ENCODE measurements at places on chromosomes 13 and 19.
A peak's percentile ranks its signal among the peaks of the same experiment; 100 is the strongest.

GRCh38 chr19:31256593-31256960 lies 92.7 kb downstream of the TSHZ3 start:
- H3K4me1 ChIP-seq, result no peaks in the 10 kb centered on the region
- DNase-seq, result no peak

DNA sequence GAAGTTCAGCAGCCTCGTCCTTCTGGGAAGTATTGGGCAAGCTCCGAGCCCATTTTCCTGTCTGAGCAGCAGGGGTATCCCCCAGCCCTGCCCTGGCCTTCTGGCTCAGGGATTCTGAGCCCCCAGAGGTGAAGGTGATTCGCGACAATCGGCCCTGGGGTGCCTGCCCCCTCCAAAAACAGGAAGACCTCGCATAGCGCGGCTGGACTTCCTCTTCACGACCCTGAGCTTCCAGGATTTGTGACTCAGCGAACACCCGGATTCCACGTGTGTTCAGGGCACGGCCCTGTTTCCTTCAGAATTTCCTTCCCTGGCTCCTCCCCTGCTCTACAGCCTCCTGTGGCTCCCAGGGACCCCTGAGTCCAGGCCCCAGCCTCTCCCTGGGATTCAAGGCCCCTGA lies at the start of gene SEMA6B:
Gene SEMA6B, minus strand, starts transcription at position 116 of the 400 bp plus-strand sequence. CDS start 1,227 bp downstream, outside the sequence.
- H3K36me3 ChIP-seq, result no peaks in the 10 kb centered on the region
- no peak within 1 kb of the TSS for H3K4me3 ChIP-seq
- DNase-seq, result no peak
- H3K27me3 ChIP-seq, result peaks cover 13% of the 10 kb centered on the region
- peaks cover 4% of the 10 kb centered on the region for H3K4me1 ChIP-seq
- no peak within 1 kb of the TSS for H3K27ac ChIP-seq

- no peaks in the 10 kb centered on the region for H3K27me3 ChIP-seq
- no peaks in the 10 kb centered on the region for H3K36me3 ChIP-seq
- H3K4me3 ChIP-seq, result no peak overlapping the region
- no peaks in the 10 kb centered on the region for H3K4me1 ChIP-seq
Observed at GRCh38 chr13:94109715-94110374, 369.6 kb downstream of the DCT start.

GRCh38 chr13:65650321-65650720 lies 1579.8 kb downstream of the PCDH9 start:
- H3K4me3 ChIP-seq, result no peak overlapping the region
- no peaks in the 10 kb centered on the region for H3K4me1 ChIP-seq
- no peak overlapping the region for H3K27ac ChIP-seq

DNA sequence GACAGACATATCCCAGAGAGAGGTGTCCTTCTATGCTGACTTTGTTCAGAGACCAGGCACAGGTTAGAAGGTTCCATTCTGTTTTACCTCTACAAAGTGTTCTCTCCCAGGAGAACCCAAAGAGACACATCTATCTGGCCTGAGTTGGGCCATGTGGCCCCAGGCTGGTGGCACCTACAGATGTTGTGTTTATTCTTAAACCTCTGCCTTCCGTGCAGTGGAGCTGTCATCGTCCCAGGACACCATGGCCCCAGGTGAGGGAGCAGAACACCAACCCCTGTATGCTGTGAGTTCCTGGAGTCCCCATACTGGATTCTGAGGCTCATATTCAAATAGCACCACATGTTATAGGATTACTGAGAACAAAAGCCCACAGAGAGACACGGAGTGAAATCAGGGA lies 3.9 kb downstream of the KIR3DL3 start:
- no peak for DNase-seq
- peaks cover 10% of the 10 kb centered on the region for H3K27me3 ChIP-seq
- H3K36me3 ChIP-seq, result no peaks in the 10 kb centered on the region
- H3K27ac ChIP-seq, result no peak overlapping the region
- H3K4me1 ChIP-seq, result no peaks in the 10 kb centered on the region
- no peak overlapping the region for H3K4me3 ChIP-seq

DNA sequence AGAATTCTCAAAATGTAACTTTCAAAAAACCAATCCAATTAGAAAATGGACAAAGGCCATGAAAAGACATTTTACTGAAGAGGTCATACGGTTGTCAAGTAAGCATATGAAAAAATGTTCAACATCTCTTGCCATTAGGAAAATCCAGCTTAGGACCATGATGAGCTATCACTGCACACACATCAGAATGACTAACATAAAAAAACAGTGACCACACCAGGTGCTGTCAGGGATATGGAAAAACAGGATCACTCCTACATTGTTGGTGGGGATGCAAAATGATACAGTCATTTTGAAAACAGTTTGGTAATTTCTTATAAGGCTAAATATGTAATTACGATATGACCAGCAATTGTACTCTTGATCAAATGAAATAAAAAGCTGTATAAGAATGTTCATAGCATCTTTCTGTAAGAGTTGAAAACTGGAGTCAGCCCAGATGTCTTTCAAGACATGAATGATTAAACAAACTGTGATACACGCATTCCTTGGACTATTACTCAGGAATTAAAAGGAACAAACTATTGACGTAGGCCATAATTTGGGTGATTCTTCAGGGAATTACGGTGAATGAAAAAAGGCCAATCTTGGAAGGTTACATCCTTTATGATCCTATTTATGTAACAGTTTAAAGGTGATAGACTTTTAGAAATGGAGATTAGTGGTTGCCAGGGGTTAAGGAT lies 26.9 kb upstream of the RCBTB2 start:
- H3K27me3 ChIP-seq, result peaks cover 4% of the 10 kb centered on the region
- H3K4me1 ChIP-seq, result peaks cover 67% of the 10 kb centered on the region
- no peak overlapping the region for H3K4me3 ChIP-seq
- H3K27ac ChIP-seq, result peak overlapping the region; percentile 16
- DNase-seq, result no peak

DNA sequence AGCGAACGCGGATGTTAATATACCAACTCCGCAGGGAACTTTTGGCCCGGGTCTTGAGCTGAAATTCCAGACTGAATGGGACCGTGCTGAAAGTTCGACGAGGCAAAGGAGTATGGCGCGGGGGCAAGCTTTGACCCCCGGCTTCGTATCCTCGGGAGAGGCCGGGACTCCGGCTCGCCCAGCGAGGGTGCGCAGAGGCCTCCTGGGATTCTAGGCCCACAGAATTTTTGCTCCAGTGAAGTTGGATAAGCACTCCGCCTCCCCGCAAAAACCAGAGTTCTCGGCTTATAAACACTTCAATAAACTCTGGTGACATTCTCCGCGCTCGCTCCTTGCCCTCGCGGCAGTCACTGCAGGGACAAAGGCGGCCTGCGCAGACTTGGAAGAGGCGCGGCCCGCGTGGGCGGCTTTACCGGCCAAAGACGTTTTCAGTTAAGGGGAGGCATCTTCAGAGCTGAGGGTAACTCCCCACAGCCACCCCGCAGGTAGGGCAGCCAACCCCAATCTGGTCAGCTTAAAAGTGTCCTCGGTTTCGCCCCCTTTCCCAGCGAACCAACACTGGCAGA lies 112.6 kb downstream of the KCNRG start:
- H3K4me1 ChIP-seq, result peaks cover 74% of the 10 kb centered on the region
- H3K4me3 ChIP-seq, result peak overlapping the region; percentile 87
- DNase-seq, result no peak
- peak overlapping the region; percentile 98 for H3K27ac ChIP-seq

DNA sequence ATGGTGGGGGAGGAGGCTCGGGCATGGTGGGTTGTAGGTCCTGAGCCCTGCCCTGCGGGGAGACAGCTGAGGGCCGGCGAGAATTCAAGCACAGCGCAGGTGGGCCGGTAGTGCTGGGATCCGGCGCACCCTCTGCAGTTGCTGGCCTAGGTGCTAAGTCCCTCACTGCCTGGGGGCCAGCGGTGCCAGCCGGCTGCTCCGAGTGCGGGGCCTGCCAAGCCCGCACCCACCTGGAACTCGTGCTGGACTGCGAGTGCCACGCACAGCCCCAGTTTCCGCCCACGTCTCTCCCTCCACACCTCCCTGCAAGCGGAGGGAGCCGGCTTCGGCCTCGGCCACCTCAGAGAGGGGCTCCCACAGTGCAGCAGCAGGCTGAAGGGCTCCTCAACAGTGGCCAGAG lies 33.7 kb downstream of the EEF1AKMT1 start:
- no peak overlapping the region for H3K4me3 ChIP-seq
- DNase-seq, result no peak
- H3K27ac ChIP-seq, result no peak overlapping the region
- peaks cover 6% of the 10 kb centered on the region for H3K36me3 ChIP-seq

DNA sequence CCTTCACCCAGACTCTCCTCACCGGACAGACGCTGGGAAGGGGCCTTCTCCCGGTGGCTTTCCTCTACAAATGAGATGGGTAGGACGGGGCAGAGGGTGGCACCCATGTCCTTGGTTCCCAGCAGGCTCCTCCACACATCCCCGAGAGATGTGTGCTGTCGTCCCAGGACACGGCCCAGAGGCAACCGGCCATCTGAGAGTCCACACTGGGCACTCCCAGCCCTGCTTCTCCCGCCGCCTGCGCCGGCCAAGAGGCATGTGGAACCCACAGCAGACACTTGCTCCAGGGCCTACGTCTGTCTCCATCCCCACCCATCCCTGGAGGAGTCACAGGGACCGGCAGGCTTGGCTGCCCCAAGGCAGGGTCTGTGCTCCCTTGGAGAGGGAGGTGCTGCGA lies 179.9 kb downstream of the KDM4B start:
- H3K27ac ChIP-seq, result no peak overlapping the region
- H3K36me3 ChIP-seq, result peaks cover 15% of the 10 kb centered on the region
- no peak for DNase-seq
- no peaks in the 10 kb centered on the region for H3K27me3 ChIP-seq
- H3K4me1 ChIP-seq, result peaks cover 2% of the 10 kb centered on the region

GRCh38 chr19:35844482-35845214 lies 7.7 kb downstream of the NPHS1 start:
- H3K27ac ChIP-seq, result no peak overlapping the region
- DNase-seq, result no peak
- no peak overlapping the region for H3K4me3 ChIP-seq
- peaks cover 3% of the 10 kb centered on the region for H3K36me3 ChIP-seq
- peaks cover 15% of the 10 kb centered on the region for H3K4me1 ChIP-seq

GRCh38 chr19:4909156-4909896 lies at the start of gene UHRF1:
Gene UHRF1, plus strand, starts transcription at chr19:4909501. Its CDS starts 1,385 bp downstream, at chr19:4910886.
- H3K27ac ChIP-seq, result peak within 1 kb of the TSS; percentile 98
- peaks cover 34% of the 10 kb centered on the region for H3K36me3 ChIP-seq
- peak; percentile 76 for DNase-seq
- peaks cover 45% of the 10 kb centered on the region for H3K4me1 ChIP-seq
- peaks cover 5% of the 10 kb centered on the region for H3K27me3 ChIP-seq

DNA sequence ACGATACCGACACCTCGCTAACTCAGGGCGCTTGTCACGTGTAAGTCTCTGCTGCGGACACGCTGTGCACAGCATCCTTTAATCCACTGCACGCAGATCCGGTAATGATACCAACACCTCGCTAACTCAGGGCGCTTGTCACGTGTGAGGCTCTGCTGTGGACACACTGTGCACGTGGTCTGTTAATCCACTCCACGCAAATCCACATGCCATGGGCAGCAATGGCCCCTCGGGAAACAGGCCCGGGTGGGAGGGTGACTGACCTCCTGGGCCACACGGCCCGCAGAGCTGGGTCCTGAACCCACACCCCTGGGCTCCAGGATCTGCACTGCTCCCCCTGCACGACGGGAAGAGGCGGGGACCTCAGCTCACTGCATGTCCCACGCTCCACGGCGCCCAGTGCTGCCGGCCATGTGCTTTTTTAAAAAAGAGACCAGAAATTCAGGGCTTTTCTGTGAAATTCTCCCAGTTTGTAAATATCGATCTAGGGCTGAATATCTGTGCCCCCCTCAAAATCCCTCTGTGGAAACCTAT lies 16.1 kb downstream of the SHC2 start:
- no peak for DNase-seq
- H3K4me1 ChIP-seq, result no peaks in the 10 kb centered on the region
- no peak overlapping the region for H3K4me3 ChIP-seq

GRCh38 chr13:41327994-41328790 lies 17.1 kb downstream of the NAA16 start:
- DNase-seq, result no peak
- no peak overlapping the region for H3K4me3 ChIP-seq
- peaks cover 45% of the 10 kb centered on the region for H3K36me3 ChIP-seq
- no peaks in the 10 kb centered on the region for H3K27me3 ChIP-seq
- no peak overlapping the region for H3K27ac ChIP-seq

DNA sequence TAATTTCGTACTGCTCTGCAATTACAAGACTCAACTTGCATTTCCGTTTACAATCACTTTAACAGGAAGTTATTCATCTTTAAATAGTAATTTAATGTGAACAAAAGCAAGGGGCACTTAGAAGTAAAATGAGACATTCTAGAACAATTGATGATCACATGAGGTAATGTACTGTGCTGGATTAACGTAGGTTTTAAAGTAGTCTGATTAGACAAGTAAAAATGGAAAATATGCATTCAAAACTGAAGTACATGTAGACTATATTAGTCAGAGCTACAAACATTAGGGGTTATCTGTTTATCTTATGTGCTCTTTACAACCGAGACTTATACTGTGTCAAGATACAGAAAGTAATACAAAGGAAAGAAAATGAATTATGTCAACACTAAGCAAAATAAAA lies 1528.0 kb downstream of the SLITRK5 start:
- H3K27ac ChIP-seq, result no peak overlapping the region
- no peaks in the 10 kb centered on the region for H3K4me1 ChIP-seq
- H3K36me3 ChIP-seq, result no peaks in the 10 kb centered on the region
- no peak overlapping the region for H3K4me3 ChIP-seq
- H3K27me3 ChIP-seq, result no peaks in the 10 kb centered on the region

DNA sequence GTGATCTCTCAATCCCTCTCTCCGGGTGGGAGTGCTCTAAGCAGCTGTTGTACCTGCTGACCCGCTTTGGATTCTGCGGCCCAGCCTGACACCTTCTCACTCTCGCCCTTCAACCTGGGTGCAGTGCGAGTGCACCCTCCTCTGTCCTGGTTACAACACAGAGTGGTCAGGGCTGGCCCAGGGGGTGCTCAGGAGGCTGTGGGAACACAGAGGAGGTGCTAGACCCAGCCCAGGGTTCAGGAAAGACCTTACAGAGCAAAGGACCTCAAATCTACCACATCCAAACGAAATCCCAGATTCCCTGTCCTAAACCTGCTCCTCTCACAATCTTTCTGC lies 23.7 kb downstream of the ZNF175 start:
- peak overlapping the region; percentile 83 for H3K4me3 ChIP-seq
- DNase-seq, result no peak
- peaks cover 8% of the 10 kb centered on the region for H3K27me3 ChIP-seq
- peaks cover 3% of the 10 kb centered on the region for H3K36me3 ChIP-seq
- peaks cover 16% of the 10 kb centered on the region for H3K4me1 ChIP-seq
- peak overlapping the region; percentile 69 for H3K27ac ChIP-seq

DNA sequence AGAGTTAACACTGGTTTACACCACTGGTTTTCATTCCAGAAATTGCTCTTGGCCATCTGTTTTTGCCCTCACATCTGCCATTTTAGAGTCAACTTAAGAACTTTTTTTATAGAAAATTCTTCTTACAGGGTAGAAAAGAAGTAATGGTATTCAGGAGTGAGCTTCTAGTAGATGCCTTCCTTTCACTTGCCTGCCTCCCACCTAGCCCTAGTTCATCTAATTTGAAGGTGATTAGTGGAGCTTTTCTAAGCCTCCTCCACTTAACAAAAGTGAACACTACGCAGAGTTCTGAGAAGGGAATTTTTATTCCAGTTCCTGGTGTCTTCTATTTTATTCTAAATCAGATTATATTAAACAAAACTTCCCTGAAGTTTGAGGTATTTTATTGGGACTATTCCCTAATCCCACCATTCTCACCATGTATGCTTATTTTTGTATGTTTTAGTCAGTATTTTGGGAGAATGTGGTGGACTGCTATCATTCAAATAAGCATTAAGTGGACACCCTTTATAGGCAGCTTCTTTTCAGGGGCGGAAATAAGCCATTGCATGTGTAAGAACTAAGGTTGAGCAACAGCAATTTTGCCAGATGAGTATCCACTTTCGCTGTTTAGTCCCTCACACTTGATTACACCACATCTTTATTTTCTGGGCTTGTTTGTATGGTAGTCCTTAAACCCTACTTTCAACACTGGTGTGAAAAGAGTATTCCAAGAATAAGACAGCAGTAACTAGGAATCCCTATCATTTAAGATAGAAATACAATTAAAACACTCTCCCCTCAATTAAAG lies 156.9 kb downstream of the ENOX1 start:
- H3K27ac ChIP-seq, result no peak overlapping the region
- no peak for DNase-seq
- H3K4me1 ChIP-seq, result no peaks in the 10 kb centered on the region
- no peaks in the 10 kb centered on the region for H3K36me3 ChIP-seq
